ENCODE measurements at places on chromosomes 7 and 10.

- DNase-seq = peak; percentile 18
Observed at GRCh38 chr10:104334965-104335650, 3.2 kb downstream of the ITPRIP start.

DNA sequence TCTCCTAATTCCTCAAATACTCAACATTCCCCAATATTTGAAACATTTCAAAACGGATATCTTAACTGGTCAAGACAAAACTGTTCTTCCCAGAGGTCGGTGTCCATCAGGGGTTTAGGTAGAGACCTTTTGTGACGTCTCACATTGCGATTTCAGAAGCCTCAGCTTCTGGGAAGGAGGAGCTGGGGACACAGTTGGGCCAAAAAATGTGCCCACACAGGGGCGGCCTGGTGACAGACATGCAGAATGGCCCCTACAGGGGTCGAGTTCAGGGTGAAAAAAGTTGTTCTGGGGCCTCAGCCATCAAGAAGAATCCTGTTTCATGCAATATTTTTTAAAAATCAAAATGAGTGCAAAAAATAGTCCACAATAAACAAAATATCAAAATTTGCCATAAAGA is 108.7 kb upstream of the PFKP start:
- DNase-seq = no peak

DNA sequence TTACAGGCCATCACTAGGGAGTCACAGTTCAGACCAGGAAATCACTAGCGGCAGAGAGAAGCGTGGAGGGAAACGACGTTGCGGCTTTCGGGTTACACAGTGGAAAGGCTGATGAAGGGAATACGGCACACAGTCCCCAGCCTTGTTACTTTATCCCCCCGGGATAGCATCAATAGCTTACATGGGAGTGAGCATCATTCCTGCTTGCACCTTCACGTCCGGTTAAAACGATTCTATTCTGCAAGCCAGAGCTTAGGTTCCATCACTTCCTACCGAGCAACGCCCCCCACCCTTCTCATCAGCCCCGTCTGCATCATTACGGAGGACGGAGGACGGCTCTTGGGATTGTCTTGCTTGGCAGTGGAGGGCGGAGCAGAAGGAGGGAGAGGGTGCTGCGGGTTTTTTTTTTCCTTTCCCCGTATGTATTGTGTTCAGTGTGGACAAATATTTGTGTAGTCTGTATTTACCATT is 124.9 kb downstream of the CLEC2L start:
- no peak for DNase-seq

DNA sequence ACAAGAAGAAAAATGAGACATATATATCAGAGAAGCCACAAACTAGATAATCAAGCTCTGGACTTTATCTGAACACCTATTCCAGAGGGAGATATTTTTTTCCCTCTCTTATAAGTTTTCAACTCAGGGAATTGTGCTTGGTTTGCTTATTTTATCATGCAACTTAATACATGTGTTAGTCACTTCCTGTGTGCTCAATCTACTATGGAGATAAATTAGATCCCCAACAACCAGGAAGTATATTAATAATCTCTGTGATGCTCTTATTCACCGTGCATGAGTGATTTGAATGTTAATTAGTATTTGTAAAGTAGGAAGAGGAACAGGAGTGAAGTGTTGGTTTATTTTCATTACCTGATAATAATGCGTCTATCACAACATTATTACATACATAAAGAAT is 38.8 kb upstream of the ZNF365 start:
- no peak for DNase-seq

- no peak for DNase-seq
Observed at GRCh38 chr7:3461923-3462322, 160.9 kb downstream of the SDK1 start.

GRCh38 chr7:97576043-97576442 is 155.8 kb upstream of the TAC1 start:
- no peak for DNase-seq

- DNase-seq = peak; percentile 24
Observed at GRCh38 chr7:139358541-139359365, 941 bp upstream of the LUC7L2 start.

DNA sequence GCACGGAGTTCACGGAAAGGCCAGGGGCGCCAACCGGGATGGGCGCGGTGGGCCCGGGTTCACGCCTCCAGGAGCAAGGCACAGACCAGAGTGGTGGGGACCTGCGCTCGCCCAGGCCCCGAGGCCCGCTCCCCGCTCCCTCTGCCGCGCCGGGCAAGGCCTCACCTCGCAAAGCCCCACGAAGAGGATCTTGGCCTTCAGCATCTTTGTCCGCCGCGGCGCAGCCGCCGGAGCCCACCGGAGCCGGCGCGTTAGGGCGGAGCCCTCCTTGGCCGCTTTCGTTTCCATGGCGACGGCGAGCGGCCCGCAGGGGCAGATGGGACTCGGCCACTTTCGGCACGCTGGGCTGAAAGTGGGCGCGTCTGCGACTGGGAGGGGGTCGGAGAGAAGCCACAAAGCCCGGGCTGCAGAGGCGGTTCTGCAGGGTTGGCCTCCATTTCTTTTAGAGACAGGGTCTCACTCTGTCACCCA is 944.4 kb upstream of the ZNF722 start:
- DNase-seq = no peak

GRCh38 chr7:105198223-105198622 is 184.2 kb downstream of the KMT2E start:
- no peak for DNase-seq

DNA sequence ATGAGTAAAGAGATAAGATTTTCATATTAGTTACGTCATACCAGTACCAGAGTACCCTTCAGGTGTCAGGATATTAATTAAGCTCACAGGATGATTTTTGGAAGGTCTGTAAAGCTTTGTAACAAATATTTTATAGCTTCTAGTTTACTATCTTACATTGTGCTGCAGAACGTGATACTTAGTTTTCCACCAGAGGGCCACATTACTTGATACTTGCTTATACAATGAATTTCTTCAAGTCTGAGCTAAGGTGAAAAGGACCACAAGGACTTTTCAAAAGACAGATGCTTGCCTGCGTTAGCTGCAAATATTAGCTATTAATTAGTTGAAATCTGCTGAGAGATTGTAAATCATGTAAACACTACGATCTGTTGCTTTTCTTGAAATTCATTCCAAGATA is 12.2 kb downstream of the FOXP2 start:
- peak; percentile 17 for DNase-seq

GRCh38 chr10:43294892-43295291 is 28.0 kb upstream of the RASGEF1A start:
- DNase-seq = no peak

DNA sequence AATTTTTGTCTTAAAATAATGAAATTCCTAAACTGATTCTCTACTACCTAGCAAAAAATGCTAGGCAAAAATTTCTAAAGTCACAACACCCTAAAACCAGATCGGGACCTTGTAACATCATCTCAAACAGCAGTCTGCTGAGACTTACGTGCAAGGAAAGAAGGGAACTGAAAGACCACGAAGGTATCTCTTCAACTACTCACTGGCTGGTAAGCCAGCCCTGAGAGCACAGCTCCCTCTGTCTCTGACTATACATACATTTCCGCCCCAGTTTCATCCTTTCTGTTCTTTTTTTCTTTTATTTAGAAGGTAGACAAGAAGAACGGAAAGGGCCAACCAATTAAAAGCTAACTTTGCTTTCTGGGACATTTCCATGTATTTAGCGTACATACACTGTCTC is 15.6 kb downstream of the SORCS1 start:
- no peak for DNase-seq

- DNase-seq = no peak
Observed at GRCh38 chr7:141944811-141945210, 2.0 kb downstream of the CLEC5A start.

GRCh38 chr7:55239406-55239805 is 125.7 kb upstream of the LANCL2 start:
- no peak for DNase-seq

- no peak for DNase-seq
Observed at GRCh38 chr10:72167118-72167517, 48.7 kb upstream of the ANAPC16 start.

DNA sequence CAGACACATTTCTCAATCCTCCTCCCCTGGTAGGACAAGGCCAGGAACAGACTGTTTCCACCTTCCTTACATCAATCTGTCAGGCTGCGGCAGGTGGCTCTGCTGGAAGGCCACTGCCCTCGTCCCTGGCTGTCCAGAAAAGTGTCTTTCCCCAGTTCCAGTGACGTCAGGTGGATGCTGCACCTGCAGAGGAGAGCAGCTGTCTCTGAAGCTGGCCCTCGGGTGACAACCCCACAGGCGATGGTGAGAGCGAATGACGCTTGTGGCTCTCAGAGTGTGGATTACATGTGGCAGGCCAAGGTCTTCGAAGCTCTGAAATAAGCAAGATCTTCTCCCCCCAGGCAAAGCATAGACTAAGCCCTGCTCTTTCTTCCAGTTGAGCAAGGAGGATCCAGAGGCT is 146.9 kb upstream of the RET start:
- DNase-seq = no peak

- DNase-seq = no peak
Observed at GRCh38 chr7:40583667-40584444, 449.1 kb downstream of the SUGCT start.

- DNase-seq = no peak
Observed at GRCh38 chr7:135877805-135878204, 99.4 kb downstream of the MTPN start.

DNA sequence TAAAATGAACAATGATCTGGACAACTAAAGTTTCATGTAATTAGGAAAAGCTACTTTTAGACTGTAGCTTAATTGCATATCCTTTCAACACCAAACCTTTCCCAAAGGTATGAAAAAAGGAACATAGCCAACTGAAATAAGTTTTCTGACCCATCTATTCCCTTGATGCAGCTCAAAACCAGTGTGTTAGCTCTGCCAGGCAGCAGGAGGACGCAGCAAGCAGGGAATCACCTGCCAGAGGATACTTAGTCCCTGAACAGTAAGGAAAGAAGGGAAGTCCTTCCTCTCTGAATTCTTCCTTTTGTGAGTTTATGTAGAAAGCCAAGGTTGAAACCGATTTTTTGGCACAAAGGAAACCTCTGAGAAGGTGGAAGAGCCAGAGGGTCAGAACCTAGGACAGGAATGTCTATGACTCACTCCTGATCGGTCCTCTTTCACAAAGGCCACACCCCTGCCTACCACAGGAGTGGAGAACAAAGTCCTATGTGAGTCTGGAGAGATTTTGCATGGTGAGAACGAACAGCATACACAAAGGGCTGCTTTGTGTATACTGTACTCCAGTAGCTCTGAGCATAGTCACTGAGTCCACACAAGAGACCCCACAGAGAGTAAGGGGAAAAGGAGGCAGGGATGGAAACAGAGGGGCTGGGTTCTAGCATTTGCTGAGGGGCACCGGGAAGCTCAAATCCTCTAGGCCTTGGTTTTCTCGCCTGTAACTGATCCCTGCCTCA is 68.8 kb upstream of the GSDME start:
- DNase-seq = no peak

GRCh38 chr10:35644050-35644950 is 2.2 kb upstream of the FZD8 start:
- no peak for DNase-seq

DNA sequence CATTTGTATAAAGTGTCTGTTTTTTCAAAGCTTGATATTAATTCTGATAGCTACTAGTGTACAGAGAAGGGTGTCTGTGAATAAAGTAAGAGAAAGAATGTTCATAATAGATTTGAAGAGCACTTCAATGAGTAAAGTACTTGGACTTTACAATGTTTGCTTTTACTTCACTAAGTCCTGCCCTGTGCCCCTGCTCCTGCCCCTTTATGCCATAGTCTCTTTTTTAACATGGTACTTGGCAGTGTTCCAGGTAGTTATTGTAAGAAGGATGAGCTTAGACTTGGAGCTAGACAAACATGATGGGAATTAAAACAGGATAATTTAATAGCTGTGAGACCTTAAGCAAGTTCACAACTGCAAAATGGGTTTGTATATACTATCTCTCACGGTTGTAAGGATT is 41.0 kb downstream of the ZEB1 start:
- DNase-seq = no peak

DNA sequence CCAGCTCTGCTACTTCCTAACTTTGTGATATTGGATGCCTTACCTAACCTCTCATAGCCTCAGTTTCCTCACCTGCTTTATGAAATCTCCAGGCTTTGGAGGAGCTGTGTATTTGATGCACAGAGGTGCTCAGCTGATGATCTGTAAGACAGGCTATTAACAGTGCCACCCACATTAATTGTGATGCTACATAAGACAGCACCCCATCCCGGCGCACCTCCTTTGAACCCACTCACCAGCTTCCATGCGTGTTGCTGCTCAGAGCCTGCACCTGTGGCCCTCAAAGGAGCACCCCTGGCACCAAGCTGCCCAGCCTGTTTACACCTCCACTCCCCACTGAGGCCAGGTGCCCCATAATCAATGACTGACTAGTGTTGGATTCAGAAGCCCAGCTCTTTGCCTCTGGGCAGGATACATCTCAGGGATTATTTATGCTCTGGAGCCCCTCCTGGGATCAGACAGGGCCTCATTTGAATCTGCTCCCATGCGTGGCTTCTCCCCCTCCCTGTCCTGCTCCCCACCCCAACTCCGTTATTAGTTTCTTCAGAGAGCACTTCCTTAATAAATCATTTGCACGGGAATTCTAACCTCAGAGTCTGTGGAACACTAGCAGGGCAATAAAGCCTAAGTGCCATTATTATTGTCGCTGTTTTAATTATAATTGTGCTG is 87.7 kb downstream of the GFRA1 start:
- DNase-seq = no peak

- DNase-seq = no peak
Observed at GRCh38 chr7:34011017-34011695, 105.8 kb downstream of the BMPER start.

DNA sequence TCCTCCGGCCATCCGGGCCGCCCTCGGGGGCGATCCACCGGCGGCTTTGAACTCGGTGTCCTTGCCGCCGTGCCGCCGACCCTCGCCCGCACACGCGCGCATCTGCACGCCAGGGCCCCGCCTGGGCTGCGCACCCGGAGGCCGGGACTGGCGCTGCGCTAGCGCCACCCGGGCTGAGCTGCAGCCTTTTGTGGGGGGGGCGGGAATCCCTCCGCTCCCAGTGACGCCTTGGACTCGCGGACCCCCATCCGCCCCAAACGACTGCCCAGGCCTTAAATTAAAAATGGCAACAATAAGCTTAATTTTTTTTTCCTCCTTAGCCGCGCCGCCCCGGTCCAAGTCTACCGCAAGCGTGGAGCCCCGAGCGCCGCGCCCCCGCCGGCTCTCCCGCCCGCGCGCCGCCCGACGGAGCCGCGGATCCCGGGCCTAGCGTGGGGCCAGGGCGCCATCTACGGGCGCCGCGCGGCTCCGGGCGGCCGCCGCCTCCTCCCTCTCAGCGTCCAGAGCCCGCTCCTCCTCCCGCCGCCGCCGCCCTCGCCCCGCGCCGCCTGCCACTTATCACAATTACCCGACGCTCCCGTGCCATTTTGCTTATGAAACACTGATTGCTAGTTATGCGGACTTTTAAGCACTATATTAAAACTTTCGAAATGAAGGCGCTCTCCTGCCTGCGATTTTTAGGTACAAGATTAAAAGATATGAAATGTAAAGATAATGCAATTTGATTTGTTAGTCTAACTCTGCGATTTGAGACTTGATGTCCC is 7.5 kb upstream of the EBF3 start:
- DNase-seq = peak; percentile 72

Measured in NCI-H2171 (cell line).